ENCODE measurements at places on chromosomes 5 and 9.

- DNase-seq: no peak
Measured at GRCh38 chr5:99004960-99005359, 76.2 kb upstream of the CHD1 start.

- no peak for DNase-seq
Measured at GRCh38 chr5:53642061-53642460, 81.6 kb downstream of the NDUFS4 start.

GRCh38 chr5:95631255-95631958 is 11.5 kb downstream of the GPR150 start:
- no peak for DNase-seq

- no peak for DNase-seq
Measured at GRCh38 chr9:88933607-88934379, 57.5 kb upstream of the S1PR3 start.

DNA sequence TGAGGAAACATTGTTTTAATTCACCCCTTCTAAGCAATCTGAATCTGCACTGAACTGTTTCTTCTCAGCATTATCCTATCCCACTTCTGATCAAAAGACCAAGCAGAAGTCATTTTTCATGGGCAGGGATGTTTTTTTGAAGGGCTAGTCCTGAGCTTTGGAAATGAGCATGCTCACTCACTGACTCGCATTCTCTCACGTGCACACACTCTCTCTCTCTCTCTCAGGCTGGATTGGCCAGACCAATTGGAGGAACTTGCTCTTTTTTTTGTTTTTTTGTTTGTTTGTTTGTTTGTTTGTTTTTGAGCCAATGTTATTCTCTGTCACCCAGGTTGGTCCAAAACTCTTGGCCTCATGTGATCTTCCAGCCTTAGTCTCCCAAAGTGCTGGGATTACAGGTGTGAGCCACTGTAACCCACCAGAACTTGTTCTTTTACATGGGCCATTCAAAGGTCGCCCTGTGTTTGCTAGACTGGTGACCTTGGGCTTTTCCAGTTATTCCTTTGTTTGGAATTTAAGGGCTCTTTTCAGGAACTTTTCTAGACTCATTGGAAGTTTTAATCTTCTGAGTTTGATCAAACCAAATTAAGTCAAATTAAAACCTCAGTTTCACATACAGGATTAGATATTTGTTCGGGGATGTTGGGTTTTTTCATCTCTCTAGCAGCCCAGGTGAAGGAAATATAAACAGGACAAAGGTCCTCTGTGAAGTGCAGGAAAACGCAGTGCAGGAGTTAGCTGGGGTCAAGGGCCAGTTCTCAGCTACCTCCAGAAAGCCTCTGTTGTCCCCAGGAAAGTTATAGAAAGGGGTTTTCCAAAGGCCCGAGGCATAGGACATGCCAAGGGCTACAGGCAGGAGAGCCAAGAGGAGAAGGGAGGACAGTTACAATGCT is 13.1 kb downstream of the FAXDC2 start:
- DNase-seq: no peak

DNA sequence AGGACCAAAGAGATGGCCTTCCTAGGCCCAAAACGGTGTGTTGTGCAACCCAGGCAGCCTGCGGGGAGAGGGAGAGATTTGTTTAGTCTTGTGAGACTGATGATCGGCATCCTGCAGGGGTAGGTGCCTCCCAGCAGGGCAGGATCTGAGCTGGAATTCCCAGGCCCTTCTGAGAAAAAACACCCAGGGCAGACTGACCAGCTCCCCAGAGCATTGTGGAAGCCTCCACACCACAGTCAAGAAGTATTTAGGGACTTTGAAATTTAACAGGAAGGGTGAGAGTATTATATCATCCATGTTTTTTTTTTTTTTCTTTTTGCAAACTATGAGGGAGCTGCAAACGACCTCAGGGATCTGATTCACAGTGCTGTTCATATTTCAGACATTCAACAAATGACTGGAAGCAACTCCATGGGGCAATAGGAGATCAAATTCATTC is 104.5 kb upstream of the LHFPL2 start:
- DNase-seq: no peak

DNA sequence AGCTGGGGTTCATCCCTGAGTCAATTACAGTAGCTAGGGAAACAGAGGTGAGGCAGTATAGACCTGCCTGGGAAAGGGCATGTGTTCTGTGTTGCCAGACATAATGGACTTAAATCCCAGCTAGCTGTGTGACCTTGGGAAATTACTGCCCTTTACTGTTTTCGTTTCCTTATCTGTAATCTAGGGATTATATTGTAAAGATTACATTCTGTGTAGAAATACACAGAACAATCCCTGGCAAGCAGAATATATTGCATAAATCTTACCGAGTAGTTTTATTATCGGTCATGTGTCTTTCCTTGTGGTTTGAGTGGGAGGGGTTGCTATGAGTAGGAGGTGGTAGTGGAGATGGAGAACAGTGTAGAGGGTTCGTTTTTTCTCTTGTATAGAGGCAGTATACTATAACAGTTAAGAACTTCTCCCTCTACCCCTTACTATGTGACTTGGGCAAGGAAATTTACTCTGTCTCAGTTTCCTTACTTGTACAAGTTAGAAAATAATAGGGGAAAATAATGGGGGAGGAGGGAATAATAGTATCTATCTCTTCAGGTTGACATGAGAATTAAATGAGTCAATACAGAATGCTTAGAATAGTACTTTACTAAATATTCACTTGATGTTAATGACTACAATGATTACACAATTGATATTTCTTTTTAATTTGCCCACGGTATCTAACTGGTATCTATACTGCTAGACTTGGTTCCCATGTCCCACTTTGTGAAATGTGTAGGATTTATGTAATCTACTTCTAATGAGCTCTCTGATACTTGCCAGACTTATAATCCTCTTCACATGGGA is 7.1 kb upstream of the DMXL1 start:
- DNase-seq: no peak

DNA sequence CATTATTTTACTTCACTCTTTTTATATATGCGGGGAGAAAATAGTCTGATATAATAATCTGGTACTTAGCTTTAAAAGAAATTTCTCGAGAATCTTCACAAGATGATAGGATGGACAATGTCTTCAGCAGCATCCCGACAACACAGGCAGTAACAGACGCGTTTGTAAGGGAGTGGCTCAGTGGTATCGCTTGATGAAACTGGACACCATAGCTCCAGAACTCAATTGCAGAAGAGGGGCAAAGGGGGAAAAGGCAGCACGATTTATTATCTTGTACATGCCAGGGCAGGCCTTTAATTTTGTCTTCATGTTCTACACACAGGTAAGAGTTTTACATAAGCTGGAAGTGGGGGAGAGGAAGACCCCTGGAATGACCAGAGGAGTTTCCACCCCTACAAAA is 15.7 kb downstream of the IL4 start:
- no peak for DNase-seq

GRCh38 chr5:72559866-72560766 is 52.9 kb upstream of the ZNF366 start:
- no peak for DNase-seq

GRCh38 chr5:174159327-174160114 is 114.0 kb downstream of the NSG2 start:
- DNase-seq: no peak

- no peak for DNase-seq
Measured at GRCh38 chr5:142357469-142358090, 32.8 kb upstream of the SPRY4 start.
